ENCODE measurements at places on chromosomes 1 and 21. TPM values are rescaled to one million over a fixed set of nuclear protein-coding genes. Genes with fewer than 3 reads are reported as not detected.

DNA sequence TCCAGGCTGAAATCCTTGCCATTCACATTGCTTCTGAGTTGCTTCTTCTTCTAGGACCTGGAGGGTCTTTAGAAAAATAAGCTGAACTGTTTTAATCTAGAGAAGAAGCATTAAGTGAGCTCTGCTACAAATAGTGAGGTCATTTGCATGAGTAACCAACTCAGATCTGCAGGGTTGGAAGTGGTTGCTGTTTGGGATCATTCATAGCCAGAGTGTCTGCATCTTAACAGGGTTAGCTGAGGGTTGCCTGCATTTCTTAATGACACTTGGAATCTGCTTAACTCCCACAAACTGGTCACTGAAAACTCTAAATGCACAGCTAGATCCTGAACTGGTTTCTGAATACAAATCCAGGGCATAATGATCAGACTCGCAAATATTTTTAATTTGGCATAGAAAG, 9.9 kb downstream of the CNIH3 start:
- no peaks in the 10 kb centered on the region for H3K4me1 ChIP-seq
- no peaks in the 10 kb centered on the region for H3K36me3 ChIP-seq
- no peaks in the 10 kb centered on the region for H3K27me3 ChIP-seq
- H3K27ac ChIP-seq: no peak overlapping the region
- H3K4me3 ChIP-seq: no peak overlapping the region

GRCh38 chr1:41319807-41320711, 41.2 kb upstream of the FOXO6 start:
- H3K27ac ChIP-seq: no peak overlapping the region
- no peaks in the 10 kb centered on the region for H3K27me3 ChIP-seq
- H3K4me1 ChIP-seq: no peaks in the 10 kb centered on the region

DNA sequence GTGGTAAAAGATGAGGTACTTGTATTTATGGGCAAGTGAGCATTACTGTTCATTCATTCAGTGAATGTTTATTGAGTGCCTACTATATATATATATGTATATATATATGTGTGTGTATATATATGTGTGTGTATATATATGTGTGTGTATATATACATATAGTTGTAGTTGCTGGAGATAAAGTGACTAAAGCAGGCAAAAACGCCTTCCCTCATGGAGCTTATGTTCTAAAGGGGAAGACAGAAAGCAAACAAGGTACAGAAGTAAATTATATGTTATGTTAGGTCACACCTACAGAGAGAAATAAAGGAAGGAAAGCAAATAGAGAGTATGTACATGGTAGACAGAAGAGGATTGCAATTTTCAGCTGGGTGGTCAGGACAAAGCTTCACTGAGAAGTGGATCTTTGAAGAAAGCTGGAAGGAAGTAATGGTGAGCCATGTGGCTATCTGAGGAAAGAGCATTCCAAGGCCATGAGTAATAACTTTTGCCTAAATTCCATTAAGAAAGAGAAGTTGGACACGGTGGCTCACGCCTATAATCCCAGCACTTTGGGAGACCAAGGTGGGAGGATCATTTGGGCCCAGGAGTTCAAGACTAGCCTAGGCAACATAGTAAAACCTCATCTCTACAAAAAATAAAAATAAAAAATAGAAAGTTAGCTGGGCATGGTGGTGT, 33.5 kb upstream of the KLF17 start:
- no peak for DNase-seq
- no peaks in the 10 kb centered on the region for H3K27me3 ChIP-seq
- H3K36me3 ChIP-seq: no peaks in the 10 kb centered on the region

The S100B gene
- not detected for total RNA-seq

The SLC25A34 gene
- 3.2 TPM for total RNA-seq

The CYP4A22 gene
- 159 TPM for total RNA-seq

The LZIC gene
- 14.3 TPM for total RNA-seq

The MRPS6 gene
- total RNA-seq: 24.3 TPM

DNA sequence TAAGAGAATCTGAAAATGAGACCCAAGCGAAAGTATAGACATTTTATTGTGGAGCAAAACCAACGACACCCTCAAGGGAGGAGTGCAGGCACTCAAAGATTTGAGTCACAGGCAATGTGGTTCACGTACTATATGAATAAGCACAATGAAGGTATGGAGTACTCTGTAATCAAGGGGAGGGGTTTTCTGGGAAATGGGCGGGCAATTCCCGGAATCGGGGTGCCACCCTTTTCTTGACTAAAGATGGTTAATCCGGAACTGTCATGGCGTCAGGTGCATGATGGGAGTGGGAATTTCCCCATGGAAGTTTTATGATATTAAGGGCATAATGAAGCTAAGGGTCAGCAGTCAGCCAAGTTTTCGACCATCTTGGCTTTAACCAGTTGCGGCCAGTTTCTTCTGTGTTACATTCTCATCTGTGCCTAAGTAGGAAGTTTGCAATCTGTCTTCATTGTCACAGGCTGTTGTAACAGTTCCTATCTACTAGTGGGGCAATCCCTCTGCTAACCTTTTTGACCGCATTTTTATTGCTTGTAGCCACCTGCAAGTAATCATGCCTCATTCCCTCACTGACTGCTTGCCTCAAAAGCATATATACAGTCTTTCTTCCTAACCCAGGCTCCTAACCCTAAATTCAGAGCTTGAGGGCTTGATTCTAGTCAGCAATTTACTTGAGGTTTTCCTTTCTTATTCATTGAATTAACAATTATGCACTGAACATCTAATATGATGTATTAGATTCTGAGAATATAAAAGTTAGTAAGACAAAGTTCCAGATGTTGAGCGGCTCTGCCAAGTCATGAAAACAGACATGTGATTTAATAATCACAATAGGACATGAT, 775 bp upstream of the AIM2 start:
- no peaks in the 10 kb centered on the region for H3K27me3 ChIP-seq
- peak; percentile 72 for DNase-seq

GRCh38 chr1:236576004-236576403, 28.3 kb downstream of the HEATR1 start:
- no peak overlapping the region for H3K27ac ChIP-seq
- no peak overlapping the region for H3K4me3 ChIP-seq
- no peak for DNase-seq
- H3K27me3 ChIP-seq: no peaks in the 10 kb centered on the region
- H3K36me3 ChIP-seq: peaks cover 4% of the 10 kb centered on the region

The TMCO4 gene
- total RNA-seq: 7.1 TPM

DNA sequence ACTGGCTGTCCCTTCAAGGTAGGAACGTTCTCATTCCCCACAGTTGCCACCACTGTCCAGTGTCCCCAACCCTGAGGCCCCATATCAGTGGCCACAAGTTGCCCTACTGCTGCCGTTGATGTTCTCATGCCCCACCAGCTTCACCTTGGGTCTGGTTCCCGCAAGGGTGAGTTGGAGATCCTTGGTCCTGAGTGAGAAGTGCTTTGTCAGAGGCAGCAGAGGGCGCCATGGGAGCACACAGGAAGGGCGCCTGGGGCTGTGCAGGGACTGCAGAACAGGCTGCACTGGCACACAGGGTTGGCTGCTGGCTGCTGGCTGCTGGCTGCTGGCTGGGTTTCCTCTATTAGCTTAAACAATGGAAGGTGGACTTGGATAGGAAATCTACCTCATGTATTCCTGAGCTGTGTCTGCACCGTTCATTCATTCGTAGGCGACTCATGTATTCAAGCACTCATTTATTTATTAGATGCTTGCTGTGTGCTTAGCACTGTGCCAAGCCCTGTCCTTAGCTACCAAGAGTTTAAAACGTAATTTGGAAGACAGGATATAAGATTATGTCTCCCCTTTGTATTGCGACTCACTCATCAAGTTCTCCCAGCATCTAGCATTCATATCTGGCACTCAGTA, 2.1 kb upstream of the S100A9 start:
- no peak overlapping the region for H3K27ac ChIP-seq
- DNase-seq: peak; percentile 80
- no peak overlapping the region for H3K4me3 ChIP-seq
- no peaks in the 10 kb centered on the region for H3K36me3 ChIP-seq
- no peaks in the 10 kb centered on the region for H3K27me3 ChIP-seq

DNA sequence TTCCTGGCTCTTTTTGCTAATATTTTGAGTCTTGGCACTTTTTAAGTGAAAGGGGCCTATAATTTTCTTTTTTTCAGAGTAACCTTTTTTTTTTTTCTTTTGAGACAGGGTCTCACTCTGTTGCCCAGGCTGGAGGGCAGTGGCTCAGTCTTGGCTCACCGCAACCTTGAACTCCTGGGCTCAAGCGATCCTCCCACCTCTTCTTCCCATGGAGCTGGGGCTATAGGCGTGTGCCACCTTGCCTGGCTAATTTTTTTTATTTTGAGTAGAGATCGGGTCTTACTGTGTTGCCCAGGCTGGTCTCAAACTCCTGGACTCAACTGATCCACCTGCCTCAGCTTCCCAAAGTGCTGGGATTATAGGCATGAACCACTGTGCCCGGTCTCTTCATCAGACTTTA, 102.8 kb downstream of the DHRS3 start:
- H3K4me3 ChIP-seq: no peak overlapping the region
- no peaks in the 10 kb centered on the region for H3K36me3 ChIP-seq
- no peaks in the 10 kb centered on the region for H3K4me1 ChIP-seq
- no peaks in the 10 kb centered on the region for H3K27me3 ChIP-seq
